Left hindlimb (tissue), 1 donor: ENCODE measurements at places on chromosomes 2 and 18.

DNA sequence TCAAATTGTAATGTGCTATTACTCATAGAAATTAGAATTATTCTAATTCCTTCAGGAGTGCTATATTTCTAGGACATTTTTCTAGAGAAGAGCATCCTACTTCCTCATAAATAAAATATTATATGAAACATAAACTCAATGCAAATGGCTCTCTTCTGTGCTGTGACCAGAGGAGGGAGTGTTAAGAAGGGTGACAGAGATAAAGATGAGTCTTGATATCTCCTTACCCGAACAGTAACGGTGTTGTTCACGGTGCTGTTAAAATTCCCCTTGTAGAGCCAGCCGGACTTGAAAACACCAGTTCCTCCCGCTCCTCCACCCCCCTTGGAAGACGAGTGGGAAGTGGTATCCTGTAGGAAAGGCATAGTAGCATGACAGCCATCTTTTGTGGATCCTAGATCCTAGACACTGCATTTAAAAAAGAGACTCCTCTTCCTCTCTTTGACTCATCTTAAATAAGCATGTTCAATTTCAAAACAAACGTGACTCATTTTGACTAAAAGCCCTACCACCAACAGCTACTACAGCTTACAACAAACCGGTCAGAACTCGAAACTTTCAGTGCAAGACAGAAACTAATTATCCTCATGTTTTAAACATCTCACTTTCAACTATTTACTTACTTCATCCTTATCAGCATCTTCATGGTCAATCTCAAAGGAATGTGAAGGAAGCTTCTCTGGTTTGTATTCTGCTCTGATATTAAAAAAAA lies 156.3 kb downstream of the DOCK10 start:
- no peak for DNase-seq

DNA sequence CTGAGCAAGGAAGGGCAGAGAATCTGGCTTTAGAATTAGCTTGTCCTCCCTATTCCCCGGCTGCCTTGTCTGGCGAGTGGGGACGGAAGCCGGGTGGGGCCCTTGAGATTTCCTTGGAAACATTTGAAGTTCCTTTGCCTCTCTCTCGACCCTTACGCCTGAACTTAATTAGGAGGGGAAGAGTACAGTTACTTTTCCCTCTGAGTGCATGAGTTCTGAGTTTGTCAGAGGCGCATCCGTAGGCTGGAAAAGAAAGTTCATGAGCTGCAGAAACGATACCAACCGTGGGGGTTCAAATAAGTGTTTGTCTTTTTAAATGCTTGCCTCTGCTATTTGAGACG lies 468 bp downstream of the PIKFYVE start:
- no peak for DNase-seq

DNA sequence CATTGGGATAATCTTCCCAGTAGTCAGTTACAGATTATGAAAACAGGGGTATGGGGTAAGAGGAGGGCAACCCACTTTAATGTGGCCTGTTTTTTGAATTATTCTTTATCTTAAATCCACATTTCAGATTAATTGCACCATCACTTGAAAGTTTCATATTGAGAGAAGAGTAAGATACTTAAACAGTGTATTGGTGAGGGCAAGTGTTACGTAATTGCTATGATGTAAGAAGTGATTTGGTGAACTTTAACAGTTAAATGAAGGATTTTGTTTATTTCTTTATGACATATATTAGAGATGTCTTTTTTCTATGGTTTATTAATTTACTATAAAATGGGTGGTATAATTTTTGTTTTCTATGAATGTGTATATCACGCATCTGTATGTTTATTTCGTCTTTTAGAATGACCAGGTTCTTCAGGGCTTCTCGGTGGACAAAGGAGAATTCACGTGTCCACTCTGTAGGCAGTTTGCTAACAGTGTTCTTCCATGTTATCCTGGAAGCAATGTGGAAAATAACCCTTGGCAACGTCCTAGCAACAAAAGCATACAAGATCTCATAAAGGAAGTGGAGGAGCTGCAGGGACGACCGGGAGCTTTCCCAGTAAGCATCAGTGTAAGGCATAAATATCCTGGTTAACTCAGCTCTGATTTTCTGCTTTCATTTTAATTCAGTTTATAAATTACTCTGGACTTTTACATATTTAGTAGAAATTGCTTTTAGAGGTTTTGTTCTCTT lies 171.2 kb upstream of the MYO3B start:
- DNase-seq: no peak

- DNase-seq: no peak
Observed at GRCh38 chr2:219486380-219486959, 12.2 kb upstream of the GMPPA start.

DNA sequence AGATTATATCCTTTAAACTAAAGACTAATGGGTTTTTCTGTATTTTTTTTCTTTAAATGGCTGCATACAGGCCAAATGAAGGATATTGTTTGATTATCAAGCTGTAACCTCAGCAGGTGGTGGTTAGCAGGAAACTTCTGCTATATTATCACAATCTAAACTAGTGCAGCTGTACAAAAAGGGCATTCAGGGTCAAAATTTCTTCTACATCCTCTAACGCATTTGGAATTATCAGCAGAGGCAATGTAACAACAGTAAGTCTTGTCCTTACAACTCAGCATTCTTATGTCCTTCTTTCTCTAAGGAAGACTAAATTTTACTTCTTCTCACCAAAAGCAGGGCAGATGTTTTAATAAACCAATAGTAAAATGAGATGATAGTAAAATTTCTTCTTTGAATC lies 135.8 kb upstream of the FN1 start:
- DNase-seq: no peak

- DNase-seq: no peak
Observed at GRCh38 chr2:181780657-181781056, 100.3 kb upstream of the NEUROD1 start.

- no peak for DNase-seq
Observed at GRCh38 chr18:79523206-79523735, 127.5 kb downstream of the NFATC1 start.
